Lower lobe of right lung (tissue), 2 donors: ENCODE measurements at places on chromosomes 4 and X. TPM values are rescaled to one million over a fixed set of nuclear protein-coding genes. Genes with fewer than 3 reads are reported as not detected.

Gene STK32B
- total RNA-seq, result 1.3 TPM

DNA sequence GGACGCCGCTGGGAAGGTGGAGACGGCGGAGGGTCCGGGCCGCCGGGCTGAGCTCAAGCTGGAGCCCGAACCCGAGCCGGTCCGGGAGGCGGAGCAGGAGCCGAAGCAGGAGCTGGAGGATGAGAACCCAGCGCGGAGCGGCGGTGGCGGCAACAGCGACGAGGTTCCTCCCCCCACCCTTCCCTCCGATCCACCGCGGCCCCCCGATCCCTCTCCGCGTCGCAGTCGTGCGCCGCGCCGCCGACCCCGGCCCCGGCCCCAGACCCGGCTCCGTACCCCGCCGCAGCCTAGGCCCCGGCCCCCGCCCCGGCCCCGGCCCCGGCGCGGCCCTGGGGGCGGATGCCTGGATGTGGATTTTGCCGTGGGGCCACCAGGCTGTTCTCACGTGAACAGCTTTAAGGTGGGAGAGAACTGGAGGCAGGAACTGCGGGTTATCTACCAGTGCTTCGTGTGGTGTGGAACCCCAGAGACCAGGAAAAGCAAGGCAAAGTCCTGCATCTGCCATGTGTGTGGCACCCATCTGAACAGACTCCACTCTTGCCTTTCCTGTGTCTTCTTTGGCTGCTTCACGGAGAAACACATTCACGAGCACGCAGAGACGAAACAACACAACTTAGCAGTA lies 483 bp downstream of the USP27X start:
- DNase-seq, result no peak

GRCh38 chrX:106987488-106987887 lies 12.5 kb downstream of the MORC4 start:
- no peak for DNase-seq

DNA sequence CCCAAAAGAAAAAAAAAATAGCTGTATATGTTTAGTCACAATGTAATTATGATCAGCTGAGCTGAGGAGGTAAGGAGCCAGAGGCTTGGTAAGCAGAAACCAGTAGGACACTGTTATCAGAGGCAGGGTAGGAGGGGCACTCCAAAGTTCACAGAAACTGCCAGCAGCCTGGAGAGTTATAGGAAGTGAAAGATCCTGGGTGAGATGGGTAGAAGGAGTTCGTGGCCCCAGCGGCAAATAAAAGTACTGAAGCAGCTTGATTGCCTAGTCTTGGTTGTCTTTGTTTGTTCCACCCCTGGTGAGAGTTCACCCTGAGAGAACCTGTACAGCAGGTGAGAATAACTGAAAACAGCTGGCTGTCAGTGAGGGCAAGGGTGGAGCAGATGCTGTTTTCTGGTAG lies 340.8 kb downstream of the ADGRL3 start:
- no peak for DNase-seq

DNA sequence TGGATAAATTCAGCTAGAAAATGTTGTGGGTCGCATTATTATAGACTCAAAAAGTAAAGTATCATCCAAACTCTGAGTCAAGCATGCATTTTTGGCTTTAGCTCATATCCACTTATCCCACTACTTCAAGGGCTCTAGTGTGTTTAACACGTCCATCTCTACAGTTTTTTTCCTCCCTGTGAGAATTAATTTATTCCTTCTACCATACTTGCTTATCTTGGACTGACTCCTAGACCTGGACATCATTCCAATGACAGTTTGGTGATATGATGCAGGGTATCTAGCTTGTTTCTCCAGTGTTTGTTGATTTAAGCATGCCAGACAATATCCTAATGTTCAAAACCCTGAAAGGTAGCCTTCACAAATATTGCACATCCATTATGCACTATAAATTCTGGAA lies 1037.1 kb upstream of the INTU start:
- no peak for DNase-seq
